GM04504 (cell line): ENCODE measurements at places on chromosomes 3 and 15.

DNA sequence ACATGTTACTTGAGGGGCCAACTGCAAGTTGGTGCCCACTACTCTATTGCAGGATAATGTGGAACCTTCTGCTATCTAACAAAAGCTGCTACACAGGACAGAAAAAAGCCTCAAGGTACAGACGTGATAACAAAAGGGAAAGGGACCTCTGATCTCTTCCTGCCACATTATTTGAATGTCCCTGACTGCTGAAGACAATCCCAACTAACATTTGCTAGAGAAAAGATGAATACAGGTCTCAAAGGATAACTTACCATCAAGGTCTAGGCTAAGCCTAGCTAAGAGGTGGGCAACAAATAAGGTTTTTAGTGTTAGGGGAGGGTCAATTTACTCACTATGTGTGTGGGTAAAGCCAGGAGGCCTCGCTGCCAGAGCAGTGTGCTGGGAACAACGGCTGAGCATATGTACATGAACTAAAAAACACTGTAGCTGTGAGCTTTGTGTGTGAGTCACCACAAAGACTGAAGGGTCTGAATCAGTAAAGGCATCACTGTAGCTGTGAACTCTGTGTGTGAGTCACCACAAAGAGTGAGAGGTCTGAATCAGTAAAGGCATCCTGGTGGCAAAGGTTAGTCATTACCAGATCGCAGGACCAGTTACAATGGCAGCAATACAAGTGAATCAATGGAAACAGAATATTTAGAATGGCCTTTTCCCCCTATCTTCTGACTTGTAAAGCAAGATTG lies 111.7 kb downstream of the LMLN start:
- peak; percentile 54 for DNase-seq

- DNase-seq, result no peak
Measured at GRCh38 chr3:56336023-56336422, 132.2 kb downstream of the ERC2 start.

DNA sequence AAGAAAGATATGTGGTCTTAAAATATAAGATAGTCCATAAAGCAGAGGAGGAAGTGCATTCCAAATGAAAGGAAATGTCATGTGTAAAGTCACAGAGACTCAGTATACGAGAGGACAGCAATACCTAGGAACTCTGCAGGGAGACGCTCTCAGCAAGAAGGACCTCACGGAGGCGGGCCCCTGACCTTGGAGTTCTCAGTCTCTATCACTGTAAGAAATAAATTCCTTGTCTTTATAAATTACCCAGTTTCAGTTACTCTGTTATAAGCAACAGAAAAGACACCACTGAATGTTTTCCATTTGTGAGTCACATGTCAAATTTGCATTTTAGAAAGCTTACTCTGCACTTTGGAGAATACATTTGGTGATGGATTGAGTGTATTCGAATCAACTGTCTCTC lies 140.6 kb downstream of the GBE1 start:
- DNase-seq, result no peak

DNA sequence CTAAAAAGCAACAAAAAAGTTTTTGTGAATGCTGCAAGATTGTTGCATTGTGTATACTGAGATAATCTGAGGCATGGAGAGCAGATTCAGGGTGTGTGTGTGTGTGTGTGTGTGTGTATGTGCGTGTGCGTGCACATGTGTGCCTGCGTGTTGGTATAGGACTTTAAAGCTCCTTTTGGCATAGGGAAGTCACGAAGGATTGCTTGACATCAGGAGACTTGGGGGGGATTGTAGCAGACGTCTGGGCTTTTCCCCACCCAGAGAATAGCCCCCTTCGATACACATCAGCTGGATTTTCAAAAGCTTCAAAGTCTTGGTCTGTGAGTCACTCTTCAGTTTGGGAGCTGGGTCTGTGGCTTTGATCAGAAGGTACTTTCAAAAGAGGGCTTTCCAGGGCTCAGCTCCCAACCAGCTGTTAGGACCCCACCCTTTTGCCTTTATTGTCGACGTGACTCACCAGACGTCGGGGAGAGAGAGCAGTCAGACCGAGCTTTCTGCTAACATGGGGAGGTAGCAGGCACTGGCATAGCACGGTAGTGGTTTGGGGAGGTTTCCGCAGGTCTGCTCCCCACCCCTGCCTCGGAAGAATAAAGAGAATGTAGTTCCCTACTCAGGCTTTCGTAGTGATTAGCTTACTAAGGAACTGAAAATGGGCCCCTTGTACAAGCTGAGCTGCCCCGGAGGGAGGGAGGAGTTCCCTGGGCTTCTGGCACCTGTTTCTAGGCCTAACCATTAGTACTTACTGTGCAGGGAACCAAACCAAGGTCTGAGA lies 4.7 kb downstream of the BHLHE40 start:
- no peak for DNase-seq

DNA sequence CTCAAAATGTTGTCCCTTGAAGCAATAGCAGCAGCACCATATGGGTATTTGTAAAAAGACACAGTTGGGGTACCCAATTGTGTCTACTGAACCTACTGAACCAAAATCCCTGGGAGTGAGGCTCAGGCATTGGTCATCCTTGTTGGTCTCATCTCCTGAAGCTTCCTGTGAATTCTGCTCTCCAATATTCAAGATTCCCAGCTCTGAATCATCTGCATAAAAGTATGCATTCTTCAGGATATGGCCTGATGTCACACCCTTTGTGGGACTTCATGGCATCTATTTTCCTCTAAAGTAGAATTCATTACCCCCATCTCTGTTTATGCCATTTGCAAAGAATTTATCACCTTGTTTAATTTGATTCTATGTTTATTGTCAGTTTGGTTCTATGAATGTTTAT lies 13.3 kb upstream of the PTX3 start:
- no peak for DNase-seq

- DNase-seq, result peak; percentile 53
Measured at GRCh38 chr15:40104865-40105516, 3.7 kb downstream of the BMF start.

DNA sequence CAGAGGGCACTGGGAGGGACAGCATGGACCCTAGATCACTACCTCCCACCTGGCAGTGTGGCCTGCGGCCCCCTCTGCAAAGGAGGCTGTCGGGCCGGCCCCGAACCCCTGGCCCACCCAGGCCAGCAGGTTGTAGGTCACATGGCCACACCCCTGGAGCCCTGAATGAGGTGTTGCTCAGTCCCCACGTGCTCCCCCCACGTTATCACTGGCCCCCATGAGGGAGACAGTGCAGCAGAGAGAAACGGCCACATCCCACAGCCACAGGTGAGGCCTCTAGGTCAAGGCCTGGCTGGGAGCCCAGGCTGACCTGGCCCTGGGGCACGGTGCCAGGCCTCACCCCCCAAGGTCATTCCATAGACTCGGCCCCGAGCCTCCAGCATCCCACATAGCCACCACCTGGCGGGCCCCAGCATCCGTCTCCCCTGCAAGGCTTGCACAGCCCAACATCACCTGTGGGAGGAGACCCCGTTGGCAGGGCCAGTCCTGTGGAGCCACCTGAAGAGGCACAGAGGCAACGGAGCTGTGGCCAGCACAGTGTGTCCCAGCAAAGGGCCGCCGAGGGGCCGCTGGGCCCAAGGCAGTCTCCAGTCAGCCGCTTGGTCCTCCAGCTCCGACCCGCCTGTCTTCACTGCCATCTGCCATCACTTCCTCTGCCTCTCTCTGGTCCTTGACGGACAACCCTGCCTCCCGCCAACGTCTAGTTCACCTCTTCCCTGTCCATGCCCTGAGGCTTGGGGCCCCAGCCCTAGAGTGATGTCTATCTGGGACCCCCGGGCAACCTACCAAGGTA lies 53.1 kb downstream of the DNAJB8 start:
- no peak for DNase-seq

- no peak for DNase-seq
Measured at GRCh38 chr15:52879145-52879544, 89.0 kb upstream of the ONECUT1 start.

DNA sequence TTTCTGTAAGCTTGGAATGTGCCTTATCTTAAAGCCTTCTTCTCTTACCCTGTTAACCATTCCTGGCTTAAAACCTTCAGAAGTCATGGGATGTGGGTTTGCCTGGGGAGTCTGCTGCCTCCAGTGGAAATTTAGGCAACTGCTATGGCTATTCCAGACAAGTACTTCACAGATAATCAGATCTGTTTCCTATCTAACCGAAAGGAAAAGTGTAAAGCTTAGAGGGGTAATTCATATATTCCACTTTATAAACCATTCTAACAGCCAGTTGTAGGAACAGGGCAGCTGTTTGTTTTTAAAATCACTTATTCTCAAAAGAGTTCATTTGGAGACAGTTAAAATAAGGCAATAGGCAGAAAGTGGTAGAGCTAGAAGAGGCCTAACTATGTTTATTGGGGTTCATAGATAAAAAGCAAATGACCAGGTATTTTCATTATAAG lies 219.9 kb downstream of the TCF12 start:
- DNase-seq, result no peak

GRCh38 chr3:124800511-124801258 lies 70.4 kb downstream of the UMPS start:
- DNase-seq, result no peak

DNA sequence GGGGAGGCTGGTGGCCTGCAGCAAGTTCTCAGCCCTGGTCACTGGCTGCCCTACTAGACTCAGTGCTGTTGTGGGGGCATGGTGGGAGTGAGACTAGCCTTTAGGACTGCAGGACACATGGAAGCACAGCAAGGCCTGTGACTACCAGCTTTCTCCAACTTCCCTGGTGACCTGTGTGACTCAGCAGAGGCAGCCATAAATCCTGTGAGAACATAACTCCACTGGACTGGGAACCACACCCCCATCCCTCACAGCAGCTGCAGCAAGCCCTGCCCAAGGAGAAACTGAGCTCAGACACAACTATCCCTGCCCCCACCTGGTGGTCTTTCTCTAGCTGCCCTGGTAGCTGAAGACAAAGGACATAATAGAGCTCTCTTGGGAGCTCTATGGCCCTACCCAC lies 111.3 kb downstream of the DCLK3 start:
- peak; percentile 63 for DNase-seq

GRCh38 chr15:85630311-85630710 lies 164.4 kb downstream of the KLHL25 start:
- no peak for DNase-seq

DNA sequence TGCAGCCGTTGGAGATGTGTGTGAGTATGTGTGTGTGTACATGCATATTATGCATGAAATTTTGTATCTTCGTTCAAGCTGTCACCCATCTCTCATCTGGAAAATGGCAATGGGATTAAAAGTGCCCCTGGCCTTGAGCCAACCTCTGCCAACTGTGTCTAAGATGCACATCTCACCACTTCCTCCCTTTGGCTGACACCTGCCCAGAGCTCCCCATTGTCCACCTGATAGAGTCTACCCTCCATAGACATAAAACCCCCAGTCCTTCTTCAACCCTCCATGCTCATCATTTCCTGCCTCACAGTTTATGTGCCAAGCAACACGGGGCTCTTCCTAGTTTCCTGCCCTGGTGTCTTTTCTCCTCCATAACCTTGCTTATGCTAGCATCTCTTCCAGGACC lies 187.5 kb upstream of the HES1 start:
- DNase-seq, result no peak

DNA sequence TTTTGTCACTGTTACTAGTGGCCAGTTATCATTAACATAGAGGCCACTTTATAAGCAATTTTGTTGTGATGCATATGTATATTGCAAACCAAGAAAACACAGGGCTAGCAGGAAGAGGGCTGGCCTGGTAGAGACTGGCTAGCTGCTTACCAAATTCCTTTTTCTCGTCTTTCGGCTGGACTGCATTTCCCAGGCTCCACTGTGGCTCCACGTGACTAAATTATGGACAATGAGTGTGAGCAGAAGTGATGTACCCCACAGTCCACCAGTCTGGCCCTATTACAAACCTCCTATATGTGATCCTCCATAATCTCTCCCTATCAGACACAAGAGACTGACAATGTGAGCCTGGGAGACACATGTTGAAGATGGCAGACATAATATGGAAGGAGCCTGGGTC lies 257.0 kb downstream of the MFSD1 start:
- DNase-seq, result no peak

- no peak for DNase-seq
Measured at GRCh38 chr3:126659915-126660886, 5.3 kb upstream of the TXNRD3 start.

DNA sequence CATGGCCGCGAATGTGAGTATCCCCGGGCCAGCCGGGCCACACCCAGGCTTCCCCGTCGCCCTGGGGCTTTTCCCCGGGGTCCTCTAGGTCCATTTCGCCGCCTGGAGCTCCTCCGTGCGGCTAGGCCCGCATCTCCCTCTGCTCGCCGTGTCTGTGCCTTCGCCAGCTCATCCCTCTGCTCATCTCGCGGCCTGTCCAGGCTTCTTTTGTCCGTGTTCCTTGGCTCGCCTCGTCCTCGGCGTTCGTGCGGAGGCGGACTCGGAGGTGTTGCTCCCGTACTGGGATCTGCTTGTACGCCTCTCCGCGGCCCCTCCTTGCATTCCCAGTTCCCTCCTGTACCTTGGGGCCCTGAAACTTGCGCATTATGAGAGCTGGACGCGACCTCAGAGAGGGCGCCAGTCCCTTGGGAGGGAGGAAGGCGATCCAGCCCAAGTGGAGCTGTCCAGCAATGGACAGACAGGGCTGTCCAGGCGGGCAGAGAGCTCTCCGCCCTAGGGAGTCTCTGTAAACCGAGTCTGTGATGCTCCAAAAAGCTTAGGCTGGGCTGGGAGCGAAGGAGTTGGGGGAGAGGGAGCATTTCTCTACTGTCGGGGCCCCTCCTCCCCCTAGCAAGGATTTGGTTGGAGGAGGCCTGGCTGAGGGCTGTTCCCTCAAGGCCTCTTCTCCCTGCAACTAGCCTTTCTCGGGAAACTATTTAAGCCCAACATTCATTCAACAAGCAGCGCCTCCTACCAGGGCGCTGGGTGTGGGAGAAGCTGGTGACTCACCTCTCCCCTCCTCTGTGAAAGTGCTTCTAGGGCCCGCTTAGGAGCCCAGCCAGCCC lies 553 bp downstream of the TMEM43 start:
- peak; percentile 91 for DNase-seq

DNA sequence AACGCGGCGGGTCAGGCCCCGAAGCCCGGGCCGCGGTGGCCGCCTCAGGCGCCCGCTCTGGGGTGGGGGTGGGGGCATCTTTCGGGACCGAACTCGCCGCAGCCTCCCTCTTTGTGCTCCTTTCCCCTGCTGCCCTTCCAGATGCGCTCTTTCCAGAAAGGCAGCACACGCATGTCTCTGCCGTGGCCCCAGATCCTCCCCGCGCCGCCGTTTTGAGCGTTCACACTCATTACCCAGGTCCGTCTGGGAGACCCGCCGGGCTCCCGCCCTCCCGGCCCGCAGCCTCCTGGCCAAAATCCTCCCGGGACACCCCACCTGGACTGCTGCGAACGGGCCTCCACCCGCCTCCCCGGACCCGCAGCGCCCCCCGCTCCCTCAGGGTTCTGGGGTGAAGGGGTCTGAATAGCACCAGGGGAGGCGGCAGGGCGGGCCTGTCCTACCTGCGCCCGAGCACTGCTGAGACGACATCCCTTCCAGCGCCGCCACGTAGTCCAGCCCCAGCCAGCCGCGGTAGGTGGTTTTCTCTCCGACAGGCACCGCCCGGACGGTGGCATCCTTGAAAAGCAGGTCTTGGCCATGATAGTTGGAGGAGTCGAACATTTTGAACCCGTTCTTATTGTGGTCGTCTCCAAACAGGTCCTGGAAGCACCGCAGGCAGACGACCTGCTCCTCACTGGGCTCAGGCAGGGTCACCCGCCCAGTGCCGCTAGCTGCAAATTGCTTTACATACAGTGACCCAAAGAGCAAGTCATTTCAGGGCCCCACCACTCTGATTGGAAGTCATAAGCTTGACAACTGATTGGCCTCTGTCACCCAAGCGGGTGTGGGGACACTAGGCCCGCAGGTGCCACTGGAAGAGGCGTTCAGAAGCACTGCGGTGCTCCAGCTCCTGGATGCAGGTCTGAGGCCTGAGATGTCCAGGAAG lies 25.9 kb downstream of the MELTF start:
- DNase-seq, result no peak
